ENCODE measurements at places on chromosomes 16 and 17.
A peak's percentile ranks its signal among the peaks of the same experiment; 100 is the strongest.

GRCh38 chr17:7929158-7930023, at the start of gene KCNAB3:
TSS of gene KCNAB3 (minus strand) at chr17:7929856. CDS start at chr17:7929435, 421 bp downstream.
- DNase-seq, result no peak

GRCh38 chr17:4899341-4900230, at the start of gene C17orf107:
TSS of gene C17orf107 (plus strand) at chr17:4899536. CDS start at chr17:4899763, 227 bp downstream.
- peak; percentile 30 for DNase-seq

GRCh38 chr16:67257486-67258160, 8.8 kb downstream of the SLC9A5 start:
- DNase-seq, result no peak

DNA sequence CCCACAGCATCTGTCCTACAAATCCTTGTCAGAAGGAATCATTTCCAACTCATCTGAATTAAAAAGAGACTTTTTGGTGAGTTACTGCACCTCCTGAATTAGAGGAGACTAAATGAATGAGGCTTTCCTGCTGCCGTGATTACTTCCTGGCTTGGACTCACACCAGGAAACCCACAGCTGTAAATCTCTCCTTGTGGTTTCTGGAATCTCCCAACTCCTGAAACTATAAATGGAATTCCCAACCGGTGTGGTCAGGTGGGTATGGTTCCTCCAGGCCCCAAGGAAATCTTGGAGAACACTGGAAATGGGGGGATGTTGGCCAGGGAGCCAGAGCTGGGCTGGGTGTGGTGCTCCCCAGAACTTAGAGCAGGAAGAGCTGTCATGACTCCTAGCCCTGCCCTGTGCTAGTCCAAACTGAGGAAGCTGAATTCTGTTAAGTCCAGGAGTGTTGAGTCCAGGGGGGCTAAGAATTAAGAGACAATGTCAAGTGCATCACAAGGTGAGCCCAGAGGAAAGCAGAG, 216.4 kb downstream of the GSG1L start:
- DNase-seq, result no peak

- no peak for DNase-seq
Observed at GRCh38 chr16:29684679-29685078, 5.7 kb downstream of the QPRT start.

DNA sequence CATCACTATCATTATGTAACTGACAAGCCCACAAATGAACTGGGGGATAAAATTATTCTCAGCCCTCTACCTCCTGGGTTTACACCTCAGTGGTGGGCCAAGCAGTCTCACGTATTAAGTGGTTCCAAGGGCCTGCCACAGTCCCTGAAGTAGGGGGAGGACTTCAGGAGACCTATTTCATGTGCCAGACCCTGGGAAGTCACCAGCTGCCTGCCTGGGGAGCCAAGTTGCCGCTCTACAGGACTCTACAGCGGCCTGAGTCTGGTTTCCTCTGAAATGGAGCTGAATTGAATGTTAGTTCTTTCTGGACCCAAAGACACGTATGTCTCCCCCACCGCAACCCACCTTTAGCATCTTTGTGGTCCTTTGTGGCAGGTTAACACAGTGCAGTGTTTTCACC, 187.0 kb downstream of the IRX3 start:
- no peak for DNase-seq

GRCh38 chr16:9264067-9264466, 172.6 kb downstream of the HAPSTR1 start:
- no peak for DNase-seq

DNA sequence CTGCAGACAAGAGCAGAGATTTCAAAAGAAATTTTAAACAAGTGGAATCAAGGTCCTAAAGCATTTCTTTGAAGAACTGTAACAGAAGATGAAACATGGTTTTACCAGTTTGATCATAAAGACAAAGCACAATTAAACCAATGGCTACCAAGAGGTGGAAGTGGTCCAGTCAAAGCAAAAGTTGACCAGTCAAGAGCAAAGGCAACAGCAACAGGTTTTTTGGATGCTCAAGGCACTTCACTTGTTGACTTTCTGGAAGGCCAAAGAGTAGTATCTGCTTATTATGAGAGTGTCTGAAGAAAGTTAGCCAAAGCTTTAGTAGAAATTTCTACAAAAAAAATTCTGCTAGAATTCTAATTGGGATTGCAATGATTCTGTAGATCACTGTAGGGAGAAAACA, 5.3 kb downstream of the DDX52 start:
- no peak for DNase-seq

DNA sequence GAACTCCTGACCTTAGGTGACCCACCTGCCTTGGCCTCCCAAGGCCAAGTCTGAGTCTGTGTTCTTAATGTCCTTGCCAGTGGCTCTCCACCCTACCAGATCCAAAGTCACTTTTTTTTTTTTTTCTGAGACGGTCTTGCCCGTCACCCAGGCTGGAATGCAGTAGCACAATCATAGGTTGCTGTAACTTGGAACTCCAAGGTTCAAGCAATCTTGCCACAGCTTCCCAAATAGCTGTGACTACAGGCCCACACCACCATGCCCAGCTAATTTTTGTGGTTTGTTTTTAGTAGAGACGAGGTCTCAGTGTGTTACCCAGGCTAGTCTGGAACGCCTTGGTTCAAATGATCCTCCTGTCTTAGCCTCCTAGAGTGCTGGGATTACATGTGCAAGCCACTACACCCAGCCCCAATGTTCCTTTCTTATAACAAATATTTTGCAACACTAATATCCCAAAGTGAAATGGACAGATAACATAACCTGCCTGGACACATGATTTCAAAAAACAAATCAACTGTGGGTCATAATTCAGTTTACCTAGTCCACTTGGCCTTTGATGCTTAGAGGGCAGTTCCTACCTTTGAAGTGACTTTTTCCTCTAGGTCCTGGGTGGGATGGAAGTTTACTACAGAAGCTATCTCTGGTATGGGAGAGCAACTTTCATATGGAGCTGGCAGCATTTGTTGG, 4.0 kb upstream of the RAPGEFL1 start:
- no peak for DNase-seq

DNA sequence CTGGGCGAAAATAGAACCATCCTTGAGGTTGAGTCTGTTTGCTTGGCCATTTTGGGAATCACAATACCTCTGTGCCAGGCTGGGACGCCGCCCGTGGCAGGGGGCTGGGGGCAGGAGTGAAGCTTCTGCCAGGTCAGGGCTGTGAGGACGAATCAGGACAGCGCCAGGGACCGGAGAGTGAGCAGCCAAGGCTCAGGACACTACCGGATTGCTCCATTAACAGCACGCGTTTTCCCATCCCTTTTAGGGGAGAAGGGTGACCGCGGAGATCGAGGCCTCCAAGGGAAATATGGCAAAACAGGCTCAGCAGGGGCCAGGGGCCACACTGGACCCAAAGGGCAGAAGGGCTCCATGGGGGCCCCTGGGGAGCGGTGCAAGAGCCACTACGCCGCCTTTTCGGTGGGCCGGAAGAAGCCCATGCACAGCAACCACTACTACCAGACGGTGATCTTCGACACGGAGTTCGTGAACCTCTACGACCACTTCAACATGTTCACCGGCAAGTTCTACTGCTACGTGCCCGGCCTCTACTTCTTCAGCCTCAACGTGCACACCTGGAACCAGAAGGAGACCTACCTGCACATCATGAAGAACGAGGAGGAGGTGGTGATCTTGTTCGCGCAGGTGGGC, 23.4 kb downstream of the C1QTNF1 start:
- no peak for DNase-seq

GRCh38 chr17:74257311-74257710, 16.7 kb upstream of the DNAI2 start:
- DNase-seq, result no peak

DNA sequence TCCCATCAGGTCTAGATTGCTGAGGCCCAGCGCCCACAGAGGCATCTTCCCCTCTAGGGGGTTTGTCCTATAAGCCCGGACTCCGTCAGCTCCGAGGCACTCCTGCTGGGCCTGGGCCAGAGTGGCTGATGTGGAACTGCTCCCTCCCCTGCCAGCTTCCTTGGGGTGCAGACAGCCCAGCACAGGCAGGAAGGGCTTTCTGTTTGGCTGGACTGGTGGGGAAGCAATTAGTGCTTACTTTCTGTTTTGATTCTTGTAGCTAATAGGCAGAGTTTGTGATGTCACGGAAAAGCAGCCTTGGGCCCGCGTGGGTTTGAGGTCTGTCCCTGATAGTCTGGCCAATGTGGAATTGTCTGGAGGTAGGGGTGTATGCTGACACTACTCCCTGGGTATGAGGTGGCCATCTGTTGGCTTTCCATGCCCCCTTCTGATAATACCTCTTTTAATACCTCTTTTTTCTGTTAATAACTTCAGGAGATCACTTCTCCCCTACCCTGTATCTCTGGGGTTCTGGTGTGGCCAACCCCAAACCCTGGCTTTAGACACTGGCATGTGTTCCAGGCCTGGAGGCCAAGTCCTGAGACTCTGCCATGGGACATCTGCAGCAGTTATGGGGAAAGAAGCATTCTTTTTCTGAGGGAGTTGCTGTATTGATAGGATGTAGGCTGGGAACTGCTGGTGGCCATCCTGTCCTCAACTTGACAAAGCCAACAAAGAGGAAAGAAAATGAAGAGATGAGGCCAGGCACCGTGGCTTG, 190.9 kb downstream of the RAB11FIP4 start:
- DNase-seq, result peak; percentile 9

GRCh38 chr16:4911970-4912386, 25.0 kb downstream of the PPL start:
- DNase-seq, result no peak

- no peak for DNase-seq
Observed at GRCh38 chr16:66057057-66057456, 309.4 kb upstream of the CDH5 start.

DNA sequence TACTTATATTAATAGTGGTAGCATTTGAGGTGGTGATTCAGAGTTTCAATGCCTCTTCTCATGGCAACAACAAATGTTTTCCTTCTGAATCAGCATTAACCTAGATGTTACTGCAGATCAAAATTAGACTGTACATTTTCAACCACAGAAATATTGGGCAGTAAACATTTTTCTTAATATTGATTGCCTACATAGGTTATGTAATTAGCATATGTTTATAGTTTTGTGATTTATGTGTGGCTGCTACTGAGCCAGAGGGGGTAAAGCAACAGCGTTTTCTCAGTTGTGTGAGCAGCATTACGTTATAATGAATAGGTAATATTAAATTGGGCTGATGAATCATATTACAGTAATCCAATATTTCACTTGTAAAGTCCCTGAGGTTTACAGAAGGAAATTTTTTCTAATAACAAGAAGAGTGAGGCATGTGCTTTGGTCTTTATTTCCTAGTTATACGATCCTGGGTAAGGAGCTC, 18.8 kb upstream of the BMERB1 start:
- DNase-seq, result no peak

DNA sequence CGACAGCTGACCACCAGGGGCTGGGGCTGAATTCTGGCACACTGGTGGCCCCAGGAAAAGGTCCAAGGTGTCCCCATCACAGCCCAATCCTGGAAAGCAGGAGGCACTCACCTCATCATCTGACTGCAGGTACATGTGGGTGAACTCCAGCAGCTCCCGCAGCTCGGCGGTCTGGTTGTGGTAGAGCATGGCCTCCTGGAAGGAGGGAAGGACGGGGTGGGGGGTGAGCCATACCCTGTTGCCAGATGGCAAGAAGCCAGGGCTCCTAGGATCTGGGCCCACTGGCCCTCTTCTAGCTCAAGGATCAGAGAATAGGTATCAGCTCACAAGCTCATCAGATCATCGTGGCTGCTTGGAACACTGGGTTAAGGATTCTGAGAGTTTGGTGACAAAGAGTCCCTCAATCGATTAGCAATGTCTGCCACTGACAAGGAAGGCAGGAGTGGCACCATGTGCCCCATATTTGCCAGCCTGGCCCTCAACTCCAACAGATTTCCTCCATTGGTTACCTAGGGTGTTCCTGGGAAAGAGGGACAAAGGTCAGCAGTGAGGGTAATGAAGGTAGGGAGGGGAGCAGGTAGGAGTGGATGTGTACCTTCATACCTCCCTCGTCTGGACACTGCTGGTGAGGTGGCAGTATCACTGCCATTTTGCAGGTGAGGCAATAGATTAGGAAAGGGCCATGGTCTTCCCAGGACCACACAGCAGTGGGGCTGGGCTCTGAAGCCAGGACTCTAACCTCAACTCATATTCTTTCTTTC, 4.9 kb downstream of the P3H4 start:
- DNase-seq, result no peak

Data from bone marrow (tissue), 2 donors.